ENCODE measurements at places on chromosomes 1 and 21.

DNA sequence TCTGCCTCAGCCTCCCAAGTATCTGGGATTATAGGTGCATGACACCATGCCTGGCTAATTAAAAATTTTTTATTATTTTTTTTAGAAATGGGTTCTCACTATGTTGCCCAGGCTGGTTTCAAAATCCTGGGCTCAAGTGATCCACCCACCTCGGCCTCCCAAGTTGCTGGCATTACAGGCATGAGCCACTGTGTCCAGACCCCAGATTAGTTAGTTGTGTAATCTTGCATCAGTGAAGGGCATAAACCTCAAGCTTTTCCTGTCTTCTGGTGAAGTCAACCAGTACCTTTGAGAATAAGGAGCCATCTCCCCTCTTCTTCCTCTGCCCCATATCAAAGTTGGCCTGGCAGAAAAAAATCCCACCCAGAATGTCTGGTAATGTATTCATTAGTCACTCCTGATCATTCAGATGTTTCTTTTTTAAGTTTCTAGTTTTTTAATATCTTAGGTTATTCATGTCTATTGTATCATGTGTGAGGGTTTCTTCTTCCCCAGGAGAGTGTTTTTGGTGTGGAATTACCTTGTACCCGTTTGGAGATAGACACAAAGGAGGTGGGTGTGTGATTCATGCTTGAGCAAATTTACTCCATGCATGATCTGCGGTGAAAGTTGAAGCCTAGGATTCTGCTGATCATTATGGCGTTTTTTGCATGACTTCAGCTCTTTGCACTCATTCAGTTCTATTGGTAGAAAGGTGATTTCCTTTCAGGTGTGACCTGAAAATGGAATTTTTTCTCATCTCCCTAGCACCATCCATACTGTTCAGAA is 144.0 kb downstream of the FMN2 start:
- ATAC-seq: no peak

- ATAC-seq: peak; percentile 9
These were observed 106.5 kb upstream of the EDEM3 start for GRCh38 chr1:184860985-184861754.

- ATAC-seq: no peak
These were observed 27.5 kb downstream of the LRRC71 start for GRCh38 chr1:156947818-156948525.

DNA sequence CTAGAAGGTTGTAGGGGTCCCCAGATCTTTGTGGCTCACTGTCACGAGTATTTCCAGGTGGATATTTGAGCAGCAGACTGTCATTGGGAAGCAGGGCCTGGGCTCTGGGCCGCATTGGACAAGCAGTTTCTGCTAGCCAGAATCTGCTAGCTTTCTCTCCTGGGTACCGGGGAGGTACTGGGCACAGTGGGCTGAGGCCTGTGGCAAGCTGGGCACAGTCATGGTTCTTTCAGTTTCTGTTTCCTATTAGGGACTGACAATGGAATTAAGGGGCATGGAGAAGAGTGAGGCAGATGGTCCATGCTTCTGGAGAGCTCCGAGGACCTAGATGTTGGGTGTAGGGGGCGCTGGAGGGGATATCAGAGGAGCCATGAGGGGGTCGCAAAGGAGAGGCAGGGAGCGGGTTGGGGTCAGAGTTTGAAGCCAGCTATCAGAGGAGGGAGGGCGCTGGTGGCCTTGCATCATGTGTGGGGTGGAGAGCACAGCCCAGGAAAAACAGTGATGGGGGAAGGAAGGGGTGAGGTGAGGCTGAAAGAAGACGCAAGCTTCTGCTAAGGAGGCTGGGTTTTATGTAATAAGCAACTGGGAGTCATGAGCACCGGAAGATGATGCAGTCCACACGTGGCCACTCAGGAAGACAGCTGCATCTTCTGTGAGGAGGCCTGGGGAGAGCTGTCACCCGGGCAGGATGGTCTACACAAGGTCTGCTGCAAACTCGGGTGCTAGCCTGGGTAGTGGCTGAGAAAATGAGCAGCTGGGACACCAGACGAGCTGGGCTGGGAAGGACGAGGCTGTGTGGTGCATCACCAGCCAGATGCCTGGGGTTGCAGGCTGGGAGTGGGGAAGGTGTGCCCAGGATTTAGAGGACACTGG is 72.7 kb downstream of the IER5 start:
- ATAC-seq: no peak

DNA sequence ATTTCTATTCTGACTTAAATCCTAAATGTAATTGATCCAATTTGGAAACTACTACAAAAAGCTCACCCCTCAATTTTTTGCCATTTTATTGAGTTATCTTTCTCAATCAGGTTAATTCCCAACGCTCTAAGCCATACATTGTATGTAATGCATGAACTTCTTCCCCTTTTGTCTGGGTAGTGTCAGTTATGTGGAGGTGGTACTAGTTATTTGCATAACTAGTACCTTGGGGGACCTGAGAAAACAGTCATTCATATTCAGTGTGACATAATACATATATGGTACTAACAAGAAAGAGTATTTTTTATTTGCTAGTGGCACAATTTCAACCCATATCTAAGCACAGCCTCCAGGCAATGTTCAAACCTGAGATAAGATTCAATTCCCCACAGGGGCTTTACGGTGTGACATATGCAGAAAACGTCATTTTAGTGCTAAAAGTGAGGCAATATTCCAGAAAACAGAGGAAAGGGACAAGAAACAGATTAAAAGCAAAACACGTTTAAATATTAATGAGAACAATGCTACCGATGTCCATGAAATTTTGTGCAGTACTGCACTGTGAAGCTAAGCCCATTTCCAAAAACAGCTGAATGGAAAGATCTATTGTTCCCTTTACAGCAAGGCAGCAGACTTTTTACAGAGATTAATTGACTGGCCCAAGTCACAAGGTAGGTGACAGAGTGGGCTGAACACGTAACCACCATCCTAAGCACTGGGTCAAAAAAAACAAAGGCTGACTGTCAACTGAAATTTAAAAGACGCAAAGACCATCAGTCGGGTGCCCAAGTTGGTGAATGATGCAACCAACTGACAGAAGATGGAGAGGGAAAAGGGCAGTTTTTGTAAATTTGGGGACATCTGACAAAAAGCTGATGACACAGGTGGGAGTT is 1.4 kb downstream of the HLCS start:
- no peak for ATAC-seq

- ATAC-seq: no peak
These were observed 91.0 kb upstream of the TMEM51 start for GRCh38 chr1:15062479-15063099.

- peak; percentile 2 for ATAC-seq
These were observed 8.2 kb downstream of the LMNA start for GRCh38 chr1:156122519-156123355.

- ATAC-seq: no peak
These were observed 14.0 kb downstream of the HSD3B2 start for GRCh38 chr1:119428991-119429390.

GRCh38 chr1:148379170-148379500 is 104.0 kb downstream of the PPIAL4G start:
- no peak for ATAC-seq

DNA sequence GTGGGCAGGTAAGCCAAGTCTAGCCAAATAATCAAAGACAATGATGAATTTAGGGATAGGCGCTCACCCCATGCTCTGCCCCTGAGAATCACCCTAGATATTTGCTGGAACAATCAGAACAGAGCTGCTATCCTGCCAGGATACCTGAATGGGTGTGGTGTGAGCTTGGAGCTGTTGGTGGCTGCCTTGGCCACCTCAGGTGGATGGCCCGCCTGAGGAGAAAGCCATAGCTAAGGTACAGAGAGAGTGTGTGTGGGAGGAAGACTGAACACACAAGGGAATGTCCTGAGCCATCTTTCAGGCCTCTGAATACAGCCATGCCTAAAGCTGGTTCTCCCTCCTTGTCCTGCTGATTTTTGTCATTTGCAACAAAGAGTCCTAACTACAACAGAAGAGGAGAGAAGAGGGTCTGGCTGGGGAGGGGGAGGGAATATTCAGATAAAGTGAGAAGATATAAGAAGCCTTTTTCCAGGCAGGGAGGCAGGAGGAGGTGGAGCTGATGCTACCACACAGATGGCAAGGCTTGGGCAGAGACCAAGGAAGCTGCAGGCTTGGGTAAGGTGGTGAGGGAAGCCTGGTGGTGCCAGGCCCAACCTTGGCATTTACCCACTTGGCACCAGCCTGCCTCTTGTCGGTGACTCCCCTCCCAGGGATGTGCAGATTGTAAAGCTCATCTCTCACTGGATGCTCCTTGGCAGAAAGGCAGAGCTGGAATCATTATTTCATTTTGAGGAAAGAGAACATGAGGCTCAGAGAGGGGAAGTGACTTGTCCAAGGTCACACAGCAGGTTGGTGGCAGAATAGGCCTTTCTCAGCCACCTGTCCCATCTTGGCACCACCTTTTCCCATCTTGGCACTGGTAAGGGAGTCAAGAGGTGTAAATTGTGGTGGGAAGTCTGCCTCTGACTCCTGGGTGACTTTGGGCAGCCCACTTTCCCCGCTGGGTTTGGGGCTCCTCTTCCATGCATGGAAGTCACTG is 49.7 kb downstream of the NKAIN1 start:
- ATAC-seq: no peak

DNA sequence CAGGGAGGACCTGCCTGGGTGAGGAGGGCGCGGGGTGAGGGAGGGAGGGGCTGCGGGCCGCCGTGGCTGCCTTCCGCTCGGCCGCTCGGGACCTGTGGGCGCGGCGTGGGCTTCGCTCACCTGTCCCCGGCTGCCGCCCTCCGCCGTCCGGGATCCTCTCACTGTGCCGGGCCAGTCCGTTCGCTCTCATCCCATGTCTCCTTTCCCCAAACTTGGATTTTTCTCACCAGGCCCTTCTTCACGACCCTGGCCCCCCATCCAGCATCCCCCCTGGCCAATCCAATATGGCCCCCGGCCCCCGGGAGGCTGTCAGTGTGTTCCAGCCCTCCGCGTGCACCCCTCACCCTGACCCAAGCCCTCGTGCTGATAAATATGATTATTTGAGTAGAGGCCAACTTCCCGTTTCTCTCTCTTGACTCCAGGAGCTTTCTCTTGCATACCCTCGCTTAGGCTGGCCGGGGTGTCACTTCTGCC is 362 bp downstream of the ZBTB48 start:
- ATAC-seq: peak; percentile 57

DNA sequence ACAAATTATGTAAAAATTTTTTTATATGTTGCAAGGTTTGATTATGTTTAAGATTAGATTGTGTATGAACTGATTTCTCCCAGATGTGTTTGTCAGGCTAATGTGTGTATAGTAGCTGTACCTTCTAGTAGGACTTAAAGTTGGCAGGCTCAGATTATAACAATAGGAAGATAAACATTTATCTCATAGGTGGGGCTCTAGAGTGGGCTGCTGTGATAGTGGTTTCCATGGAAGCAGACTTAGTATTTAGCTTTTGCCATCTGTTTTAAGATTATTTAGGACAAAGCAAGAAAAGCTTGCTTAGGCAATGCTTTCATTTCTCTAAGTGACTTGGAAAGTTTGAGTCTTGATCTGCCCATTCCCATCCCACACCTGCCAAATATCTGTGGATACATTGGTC is 187.7 kb upstream of the CACYBP start:
- ATAC-seq: no peak

GRCh38 chr1:31576743-31577455 is 584 bp downstream of the TINAGL1 start:
- ATAC-seq: no peak

All from SK-N-SH treated with all-trans-retinoic acid at 6 μM for 48 hours (cell line).